ENCODE measurements at places on chromosomes 16 and 17.

DNA sequence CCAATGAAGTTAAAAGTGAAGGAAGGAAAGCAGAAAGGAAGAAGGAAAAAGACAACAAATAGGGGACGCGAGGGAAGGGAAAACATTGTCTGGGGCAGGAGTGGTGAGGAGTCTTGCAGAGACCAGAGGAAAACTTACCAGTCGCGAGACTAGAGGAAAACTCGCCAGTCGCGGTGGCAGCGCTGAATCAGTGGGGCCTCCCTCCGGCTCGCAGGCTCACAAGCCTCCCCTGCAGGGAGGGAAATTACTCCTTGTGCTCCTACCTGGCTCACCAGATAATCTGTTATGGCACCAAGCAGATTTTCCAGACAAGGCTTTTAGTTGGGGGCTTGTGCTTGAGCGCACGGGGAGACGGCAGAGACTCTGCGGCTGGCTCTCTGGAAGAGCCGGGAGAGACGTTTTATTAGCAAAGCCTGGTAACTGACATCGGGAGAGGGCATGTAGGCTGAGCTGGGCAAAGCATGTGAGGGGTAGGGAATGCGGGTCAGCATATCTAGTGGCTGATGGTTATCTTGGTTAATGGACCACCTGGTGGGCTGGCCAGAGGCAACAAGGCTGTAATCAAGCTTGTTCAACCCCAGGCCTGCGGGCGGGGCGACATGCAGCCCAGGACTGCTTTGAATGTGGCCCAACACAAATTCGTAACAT is 37.1 kb downstream of the LCMT1 start:
- no peak for DNase-seq

DNA sequence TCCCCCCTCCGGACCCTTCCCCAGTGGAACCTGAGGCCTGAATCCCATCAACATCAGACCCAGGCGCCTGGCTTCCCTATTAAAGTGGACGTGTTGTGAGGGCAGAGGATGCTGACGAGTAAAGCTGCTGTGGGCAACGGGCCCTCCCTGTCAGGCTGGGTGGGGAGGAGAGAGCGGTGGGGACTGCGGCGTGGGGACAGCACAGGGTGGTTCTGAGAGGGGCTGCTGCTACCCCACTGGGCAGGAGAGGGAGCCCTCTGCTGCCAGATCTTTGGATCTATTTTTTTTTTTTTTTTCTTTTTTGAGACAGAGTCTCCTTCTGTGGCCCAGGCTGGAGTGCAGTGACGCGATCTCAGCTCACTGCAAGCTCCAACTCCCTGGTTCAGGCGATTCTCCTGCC is 5.9 kb downstream of the CA5A start:
- DNase-seq: peak; percentile 27

- no peak for DNase-seq
These were observed 92.5 kb downstream of the IRF8 start for GRCh38 chr16:85991425-85991824.

DNA sequence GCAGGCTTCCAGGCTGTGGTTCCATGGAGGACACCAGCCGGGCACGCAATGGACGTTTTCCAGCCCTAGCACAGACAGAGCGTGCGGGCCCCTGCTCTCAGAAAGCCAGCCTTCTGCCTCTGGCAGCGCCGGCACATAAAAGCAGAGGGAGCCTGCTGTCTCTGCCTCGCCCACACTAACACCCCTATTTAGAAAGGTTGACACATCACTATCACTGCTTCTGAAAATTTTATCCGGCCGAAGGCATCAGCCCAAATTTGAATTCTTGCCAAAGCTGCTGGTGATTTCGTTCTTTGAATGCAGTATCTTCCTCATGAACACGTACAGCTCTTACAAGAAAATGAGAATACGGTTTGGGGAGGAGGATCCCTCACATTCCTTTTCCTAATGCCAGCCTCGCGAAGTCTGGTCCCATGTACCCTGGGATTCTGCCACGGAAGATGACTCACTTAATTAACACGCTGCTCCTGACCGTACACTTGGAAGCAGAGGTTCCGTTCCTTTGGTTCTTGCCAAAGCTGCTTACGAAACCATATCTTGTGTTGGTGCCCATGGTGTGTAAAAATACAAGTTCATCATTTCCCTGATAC is 1.3 kb upstream of the RAB11FIP3 start:
- no peak for DNase-seq

GRCh38 chr17:2904135-2904534 is 107.9 kb downstream of the RAP1GAP2 start:
- DNase-seq: no peak

GRCh38 chr16:86075839-86076440 is 177.0 kb downstream of the IRF8 start:
- DNase-seq: no peak

- peak; percentile 35 for DNase-seq
These were observed 20.9 kb upstream of the NSRP1 start for GRCh38 chr17:30095507-30096244.

DNA sequence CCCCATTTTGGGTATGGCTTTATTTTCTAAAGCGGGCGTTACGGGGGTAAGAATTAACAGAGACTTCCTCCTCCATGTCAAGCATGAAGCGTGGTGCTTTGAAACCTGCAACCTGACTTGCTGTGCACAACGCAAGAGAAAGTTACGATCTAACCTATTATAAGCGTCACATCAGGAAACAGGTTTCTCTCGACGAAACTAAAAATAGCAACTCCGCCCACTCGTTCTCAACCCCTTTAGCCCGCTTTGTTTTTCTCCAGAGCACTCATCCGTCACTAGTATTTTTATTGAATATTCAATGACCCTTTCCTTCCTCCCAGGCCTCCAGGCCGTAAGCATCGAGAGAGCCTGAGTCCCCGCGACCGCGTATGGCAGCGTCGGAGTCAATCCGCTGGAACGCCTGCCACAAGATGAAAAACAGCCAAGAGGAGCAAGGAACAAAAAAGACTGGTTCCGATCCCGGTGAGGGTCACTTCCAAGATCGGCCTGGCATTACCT is 555 bp downstream of the NUP88 start:
- DNase-seq: peak; percentile 87

- DNase-seq: no peak
These were observed at the start of gene CTF1 for GRCh38 chr16:30896261-30896888. TSS of gene CTF1 (plus strand) at chr16:30896614. CDS start at chr16:30896644, 30 bp downstream.

- DNase-seq: no peak
These were observed 38.5 kb upstream of the NOL11 start for GRCh38 chr17:67679225-67679624.

- DNase-seq: no peak
These were observed 283.8 kb downstream of the ZFHX3 start for GRCh38 chr16:72764015-72764654.

- no peak for DNase-seq
These were observed 6.2 kb downstream of the RPS6KB1 start for GRCh38 chr17:59899099-59899498.

DNA sequence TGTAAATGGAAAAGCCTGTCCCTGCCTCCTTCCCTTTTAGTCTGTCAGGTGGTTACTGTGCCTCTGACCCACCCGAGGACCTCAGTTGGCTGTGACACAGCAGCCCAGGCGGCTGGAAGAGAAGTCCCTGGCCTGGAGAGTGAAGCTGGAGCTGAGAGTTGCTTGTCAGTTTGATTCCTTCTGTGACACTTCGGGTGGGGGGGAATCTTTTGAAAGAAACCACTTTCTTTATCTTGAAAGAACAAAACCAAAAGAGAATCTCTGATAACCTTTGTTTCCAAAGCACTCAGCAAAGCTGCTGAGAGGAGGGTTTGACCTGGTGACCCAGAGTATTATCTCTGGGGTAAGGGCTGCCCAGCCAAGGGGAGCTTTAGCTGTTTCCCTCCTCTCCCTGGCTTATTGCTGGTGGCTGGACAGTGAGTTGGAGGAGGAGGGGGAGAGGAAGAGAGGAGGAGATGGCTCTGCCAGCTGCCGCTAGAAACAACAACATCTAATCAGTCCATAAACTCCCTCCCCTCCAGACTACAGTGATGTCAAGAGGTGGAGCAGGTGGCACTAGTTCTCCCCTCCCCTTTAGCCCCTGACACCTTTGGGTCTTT is 34.0 kb downstream of the YPEL2 start:
- DNase-seq: peak; percentile 51

DNA sequence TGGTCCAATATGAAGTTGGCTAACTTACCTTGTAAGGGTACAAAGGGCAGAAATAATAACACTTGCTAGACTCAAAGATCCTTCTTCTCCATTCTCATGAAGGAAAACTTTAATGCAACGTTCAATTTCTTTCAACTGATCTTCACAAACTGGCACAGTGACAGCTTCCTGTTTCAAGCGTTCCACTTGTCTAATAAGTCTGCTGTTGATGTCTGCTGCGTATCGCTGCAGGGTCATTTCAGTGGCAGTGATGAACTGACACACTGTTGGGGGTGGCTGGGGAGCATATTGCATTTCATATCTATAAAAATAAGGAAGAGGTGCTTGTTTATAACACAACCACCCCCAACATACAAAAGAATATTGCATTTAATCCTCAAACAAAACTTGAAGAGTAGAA is 33.5 kb upstream of the ARL6IP1 start:
- no peak for DNase-seq

- no peak for DNase-seq
These were observed 3.7 kb downstream of the NUBP2 start for GRCh38 chr16:1786242-1787055.

GRCh38 chr16:62137996-62138395 is 101.8 kb upstream of the CDH8 start:
- DNase-seq: no peak

- peak; percentile 18 for DNase-seq
These were observed 6.2 kb upstream of the CYLD start for GRCh38 chr16:50735629-50736122.

DNA sequence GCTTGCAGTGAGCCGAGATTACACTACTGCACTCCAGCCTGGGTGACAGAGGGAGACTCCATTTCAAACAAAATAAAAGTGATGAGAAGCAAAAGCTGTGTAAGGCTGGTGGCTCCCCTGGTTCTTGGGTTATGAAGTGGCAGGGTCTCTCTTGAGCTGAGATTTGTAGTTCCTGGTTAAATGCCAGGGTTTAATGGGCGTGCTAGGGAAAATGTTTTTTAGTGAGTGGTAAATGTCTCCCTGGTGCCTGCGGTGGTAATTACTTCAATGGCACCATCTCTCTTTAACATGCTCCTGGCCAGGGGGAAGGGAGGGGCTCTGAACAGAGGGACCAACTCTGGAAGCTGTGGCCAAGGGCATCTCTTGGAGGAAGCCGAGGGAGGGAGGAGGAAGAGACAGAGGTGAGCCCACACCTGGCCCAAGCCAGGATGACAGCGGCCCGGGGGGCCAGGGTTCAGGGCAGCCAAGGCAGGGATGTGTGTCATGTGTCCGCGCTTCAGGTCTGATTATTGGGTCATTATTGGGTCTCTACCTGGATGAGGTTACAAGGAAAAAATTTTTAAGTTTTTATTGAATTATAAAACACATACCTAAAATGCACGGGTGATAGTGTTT is 17.8 kb upstream of the RPL38 start:
- no peak for DNase-seq

- DNase-seq: no peak
These were observed 308.3 kb downstream of the CA10 start for GRCh38 chr17:51850201-51850600.

DNA sequence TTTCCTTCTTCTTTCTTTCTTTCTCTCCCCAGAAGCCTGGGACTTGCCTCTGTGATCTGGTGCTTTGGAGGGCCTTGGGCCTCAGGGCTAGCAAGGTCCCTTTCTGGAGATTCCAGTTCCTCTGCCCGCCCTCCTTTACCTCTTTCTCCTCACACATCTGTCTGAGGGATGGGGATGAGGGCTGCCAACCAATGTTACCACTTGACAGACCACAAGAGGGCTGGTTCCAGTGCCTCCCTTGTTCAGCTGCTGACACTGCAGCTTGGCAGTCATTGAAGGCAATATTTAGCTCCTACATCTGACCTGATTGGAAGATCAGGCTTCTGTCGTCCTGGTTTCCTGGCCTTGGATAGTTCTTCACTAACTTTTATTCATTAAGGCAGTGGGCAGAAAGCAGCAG is 3.6 kb upstream of the ZNF652 start:
- DNase-seq: peak; percentile 42

DNA sequence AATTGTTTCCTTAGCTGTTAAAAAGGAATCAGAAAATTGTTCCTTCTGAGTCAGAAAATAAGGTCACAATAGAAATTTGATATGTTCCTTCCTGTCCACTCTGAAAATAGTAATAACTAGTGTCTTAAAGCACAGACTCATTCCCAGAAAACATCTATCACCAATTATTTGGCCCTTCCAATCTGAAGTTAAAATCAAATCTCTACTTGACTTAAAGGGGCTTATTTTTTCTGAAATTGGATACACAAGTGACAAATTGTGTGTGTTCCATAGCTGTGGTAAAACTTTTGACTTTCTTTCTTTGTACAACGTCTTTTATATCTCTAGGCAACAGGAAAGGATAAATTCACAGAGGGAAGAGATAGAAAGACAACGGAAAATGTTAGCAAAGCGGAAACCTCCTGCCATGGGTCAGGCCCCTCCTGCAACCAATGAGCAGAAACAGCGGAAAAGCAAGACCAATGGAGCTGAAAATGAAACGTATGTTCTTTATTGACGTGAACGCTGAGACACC is 54.5 kb upstream of the MRC2 start:
- no peak for DNase-seq

GRCh38 chr17:49496867-49497147 is 1.7 kb downstream of the NGFR start:
- DNase-seq: no peak

DNA sequence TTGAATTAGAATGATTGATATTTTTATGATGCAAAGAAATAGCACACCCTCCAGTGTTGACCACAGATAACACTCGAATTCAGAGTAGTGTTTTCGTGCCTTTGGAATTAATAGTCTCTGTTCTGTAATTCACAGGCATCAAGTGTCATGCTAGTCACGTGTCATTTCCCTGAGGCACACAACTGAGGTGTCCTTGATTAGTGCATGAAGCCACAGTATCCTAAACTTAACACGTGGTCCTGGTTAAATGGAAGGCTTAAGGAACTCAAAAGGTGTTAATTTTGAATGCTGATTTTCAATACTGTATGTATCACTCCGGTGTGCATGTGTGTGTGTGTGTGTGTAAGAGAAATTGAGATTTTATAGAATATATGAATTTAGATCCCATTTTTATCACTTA is 625.6 kb downstream of the TMEM114 start:
- no peak for DNase-seq

DNA sequence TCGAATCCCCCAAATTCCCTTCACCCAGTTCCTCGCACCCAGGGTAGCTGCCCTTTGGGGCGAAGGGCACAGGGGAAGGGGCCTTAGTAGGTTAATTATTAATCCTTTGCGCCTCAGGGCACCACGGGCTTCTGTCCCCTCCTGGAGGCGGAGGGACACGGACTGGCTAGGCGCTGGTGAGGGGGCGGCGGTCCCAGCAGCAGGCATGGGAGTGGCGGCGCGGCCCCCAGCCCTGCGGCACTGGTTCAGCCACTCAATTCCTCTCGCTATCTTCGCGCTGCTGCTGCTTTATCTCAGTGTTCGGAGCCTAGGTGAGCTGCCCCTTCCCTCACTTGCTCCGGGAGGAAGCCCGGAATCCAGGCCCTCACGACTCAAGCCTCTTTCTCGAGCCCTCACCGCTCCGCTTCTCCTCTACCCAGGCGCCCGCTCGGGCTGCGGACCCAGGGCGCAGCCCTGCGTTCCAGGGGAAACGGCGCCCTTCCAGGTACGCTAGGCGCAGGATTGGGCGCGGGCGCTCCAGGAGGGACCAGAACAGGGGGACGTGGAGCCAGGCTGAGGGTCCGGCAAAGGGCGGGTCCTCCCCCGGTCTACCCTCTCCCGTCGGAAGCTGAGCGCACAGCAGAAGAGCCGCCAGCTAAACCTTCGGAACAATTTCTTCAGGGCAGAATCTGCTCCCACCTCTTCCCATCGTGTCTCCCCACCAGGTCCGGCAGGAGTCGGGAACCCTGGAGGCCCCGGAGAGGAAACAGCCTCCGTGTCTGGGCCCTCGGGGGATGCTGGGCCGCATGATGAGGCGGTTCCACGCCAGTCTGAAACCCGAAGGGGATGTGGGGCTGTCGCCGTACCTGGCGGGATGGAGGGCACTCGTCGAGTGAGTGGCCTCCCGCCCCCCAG is at the start of gene GLTPD2:
TSS of gene GLTPD2 (plus strand) at position 158 of the 894 bp plus-strand sequence. CDS start at position 206, 48 bp downstream.
- no peak for DNase-seq
